ENCODE measurements at places on chromosomes 6 and 20.

- no peak for DNase-seq
Observed at GRCh38 chr6:36612101-36612625, 18.0 kb downstream of the SRSF3 start.

- DNase-seq = no peak
Observed at GRCh38 chr6:162226803-162227202, 500.8 kb downstream of the PRKN start.

GRCh38 chr6:99151634-99152346 lies 197.7 kb downstream of the FAXC start:
- no peak for DNase-seq

DNA sequence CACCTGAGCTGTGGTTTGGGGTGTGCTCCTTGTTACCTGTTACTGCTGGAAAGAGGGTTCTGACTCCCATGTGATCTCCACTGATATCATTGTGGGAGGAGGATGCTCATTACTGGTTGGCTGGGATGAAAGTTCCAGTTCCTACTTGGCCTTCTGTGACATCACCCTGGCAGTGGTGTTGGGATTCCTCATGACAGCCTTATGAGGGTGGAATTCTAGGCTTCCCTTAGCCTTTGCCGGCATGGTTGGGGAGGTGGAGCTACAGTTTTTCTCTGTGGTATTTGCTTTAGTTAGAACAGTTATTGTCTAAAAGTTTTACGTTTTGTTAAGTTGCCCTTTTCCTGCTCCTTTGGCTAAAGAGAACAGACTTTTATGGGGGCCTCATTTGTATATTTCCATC lies 112.1 kb downstream of the AFG1L start:
- DNase-seq = no peak

- DNase-seq = no peak
Observed at GRCh38 chr6:36127462-36128016, 2.8 kb upstream of the MAPK13 start.

- DNase-seq = no peak
Observed at GRCh38 chr6:4212588-4212987, 77.2 kb upstream of the ECI2 start.

DNA sequence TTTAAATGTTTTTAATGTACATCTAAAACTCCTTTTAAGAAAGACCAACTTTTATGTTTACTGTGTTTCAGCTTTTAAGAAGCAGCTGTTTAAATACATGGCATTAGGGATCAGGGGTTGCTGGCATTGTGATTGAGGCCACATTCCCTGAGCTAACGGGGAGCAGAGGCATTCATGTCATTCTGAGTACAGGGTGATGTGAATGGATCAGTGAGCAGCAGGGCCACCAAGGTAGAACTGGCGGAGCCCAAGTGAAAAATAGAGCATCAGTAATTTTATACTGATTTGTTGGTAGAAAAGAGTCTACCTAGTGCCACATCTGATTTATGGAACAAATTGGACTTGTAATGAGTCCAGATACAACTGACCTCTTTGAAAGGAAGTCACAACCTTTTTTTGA lies 467.3 kb downstream of the ADGRB3 start:
- DNase-seq = no peak

DNA sequence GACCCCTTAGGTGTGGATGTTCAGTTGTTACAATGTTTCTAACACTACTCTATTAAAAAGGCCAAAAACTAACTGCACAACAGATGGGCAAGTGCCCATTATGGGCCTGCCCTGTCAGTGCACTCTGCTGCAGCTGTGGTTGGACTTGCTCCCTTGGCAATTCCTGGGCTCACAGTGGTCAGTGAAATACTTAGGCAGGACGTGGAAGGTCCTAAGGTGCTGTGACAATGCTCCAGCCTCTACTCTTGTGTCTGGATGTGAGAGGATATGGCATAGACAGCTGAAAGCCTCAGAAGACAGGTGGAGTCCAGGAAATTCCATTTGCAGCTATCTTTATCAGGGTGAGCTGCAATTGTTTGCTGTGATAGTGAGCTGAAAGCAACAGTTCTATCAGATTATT lies 136.5 kb upstream of the OLIG3 start:
- no peak for DNase-seq

DNA sequence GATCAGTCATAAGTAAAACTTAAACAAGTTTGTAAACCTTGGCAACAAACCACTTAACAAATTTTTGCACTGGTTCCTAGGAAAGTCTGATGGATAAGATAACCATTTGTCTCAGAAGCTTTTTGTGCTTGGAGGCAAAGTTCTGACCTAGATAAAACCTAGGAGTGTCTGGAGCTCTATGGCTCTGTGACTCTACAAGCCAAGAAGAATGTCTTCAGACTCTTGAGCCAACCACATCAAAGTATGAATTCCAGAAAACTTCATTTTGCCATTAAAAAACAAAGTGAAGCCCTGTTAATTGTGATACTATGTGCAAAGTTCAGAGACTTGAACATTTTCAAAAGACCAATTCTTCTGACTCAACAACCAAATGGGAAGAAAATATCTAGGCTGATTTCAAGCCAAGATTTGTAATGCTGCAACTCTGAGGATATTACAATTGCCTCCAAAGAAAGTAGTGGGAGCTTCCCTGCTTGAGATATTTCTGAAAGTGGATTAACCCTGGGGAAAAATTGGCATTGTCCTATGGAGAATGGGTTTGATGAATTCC lies 158.1 kb upstream of the FOXQ1 start:
- DNase-seq = no peak

DNA sequence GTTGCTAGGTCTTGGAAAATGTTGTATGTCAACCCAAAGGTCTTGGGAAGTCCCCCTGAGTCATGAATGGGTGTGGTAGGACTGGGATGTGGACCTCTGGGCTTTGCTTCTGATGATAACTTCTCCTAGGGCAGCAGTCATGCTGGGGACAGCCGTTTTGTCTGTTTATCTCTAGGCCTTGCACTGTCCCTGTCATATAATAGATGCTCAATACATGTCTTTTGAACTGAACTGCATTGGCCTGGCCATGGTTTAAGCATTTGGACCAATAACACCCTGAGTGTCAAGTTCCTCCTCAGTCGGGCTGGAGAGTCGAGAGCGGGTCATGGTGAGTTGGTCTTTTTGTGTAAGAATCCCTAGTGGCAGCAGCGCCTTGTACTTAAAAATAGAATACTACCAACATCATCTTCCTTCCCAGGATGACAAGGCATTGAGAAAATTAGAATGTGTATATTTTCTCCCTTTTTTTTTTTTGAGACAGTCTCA lies 43.1 kb downstream of the E2F3 start:
- DNase-seq = no peak

DNA sequence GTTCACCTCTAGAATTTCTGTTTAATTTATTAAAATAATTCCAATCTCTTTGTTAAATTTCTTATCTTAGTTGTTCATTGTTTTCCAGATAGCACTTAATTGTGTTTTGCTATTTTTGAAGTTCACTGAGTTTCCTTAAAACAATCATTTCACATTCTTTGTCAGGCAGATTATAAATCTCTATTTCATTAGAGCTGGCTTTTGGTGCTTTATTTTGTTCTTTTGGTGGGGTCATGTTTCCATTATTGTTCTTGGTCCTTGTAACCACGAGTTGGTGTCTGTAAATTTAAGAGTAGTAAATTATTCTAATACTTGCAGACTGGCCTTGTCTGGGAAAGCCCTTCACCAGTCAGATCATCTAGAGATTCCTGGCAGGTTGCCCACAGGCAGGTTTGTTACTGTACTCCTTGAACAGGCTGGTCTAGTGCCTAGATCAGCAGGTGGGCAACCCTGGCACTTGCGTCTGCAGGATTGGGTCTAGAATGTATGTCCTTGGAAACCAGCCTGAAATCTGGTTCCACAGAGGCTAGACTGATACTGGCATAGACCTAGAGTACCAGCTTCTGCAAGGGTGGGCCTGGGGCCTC lies 110.4 kb downstream of the ADGB start:
- no peak for DNase-seq

- no peak for DNase-seq
Observed at GRCh38 chr6:108489699-108490098, 71.0 kb upstream of the FOXO3 start.

DNA sequence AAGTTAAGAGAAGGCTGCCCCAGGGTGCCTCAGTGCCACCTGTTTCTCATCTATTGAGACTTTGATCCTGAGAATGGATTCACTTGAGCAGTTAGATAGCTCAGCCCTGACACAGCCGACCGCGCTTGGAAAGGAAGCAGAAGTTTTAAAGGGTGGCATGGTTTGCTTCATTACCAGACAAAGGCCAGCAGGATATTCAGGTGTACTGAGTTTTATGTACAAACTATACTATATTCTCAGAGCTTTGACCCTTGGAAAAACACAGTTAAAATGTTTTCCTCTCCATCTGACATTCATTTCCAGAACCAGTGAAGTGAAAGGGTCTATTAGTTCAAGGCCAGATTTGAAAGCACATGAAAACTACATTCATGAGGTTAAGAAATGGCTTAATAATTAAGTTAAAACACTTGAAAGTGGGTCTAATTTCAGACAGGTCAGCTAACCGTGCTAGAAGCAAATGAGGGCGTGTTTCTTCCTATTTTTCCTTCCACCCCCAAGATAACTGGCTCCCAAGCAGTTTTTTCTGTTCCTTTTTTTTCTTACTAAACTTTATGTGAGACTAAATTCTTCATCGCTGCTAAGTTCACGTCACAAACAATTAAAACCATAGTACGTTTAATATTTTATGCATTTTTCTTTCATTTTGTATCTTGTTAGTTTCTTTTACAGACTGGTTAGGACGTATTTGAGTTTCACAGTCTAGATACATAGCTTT lies 385.3 kb upstream of the SOX4 start:
- DNase-seq = no peak

- DNase-seq = no peak
Observed at GRCh38 chr6:152748843-152749242, 1.8 kb upstream of the VIP start.

GRCh38 chr6:46510651-46511050 lies 19.4 kb upstream of the RCAN2 start:
- DNase-seq = no peak

GRCh38 chr6:112113431-112113830 lies 26.0 kb downstream of the FAM229B start:
- DNase-seq = no peak

- DNase-seq = no peak
Observed at GRCh38 chr6:108243836-108244235, 17.0 kb downstream of the SNX3 start.

DNA sequence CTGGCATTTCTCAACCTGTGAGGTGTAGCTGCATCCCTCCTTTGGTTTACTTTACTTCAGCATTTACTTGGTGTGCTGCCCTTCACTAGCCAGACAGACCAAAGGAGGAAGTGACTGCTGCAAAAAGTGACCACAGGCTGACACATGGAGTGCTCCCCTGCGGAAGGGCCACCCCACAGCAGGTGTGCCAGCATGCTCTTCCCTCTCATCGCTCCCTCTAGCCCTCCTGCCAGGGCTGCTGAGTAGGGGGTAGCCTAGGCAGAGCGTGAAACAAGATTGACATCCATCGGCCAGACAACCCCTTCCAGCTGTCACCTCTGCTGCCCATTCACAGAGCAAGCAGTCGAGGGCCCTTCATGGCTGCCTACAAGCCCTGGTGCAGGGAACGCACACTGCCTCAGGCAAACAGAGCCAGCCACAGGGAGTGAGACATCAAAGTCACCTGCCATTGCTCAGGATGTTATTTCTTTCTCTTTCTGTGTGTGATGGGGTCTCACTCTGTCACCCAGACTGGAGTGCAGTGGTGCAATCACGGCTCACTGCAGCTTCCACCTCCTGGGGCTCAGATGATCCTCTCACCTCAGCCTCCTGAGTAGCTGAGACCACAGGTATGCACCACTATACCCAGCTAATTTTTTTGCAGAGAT lies 102.0 kb upstream of the RPS6KA2 start:
- DNase-seq = no peak

GRCh38 chr6:32761072-32761471 lies 2.3 kb downstream of the HLA-DQB2 start:
- no peak for DNase-seq

- no peak for DNase-seq
Observed at GRCh38 chr6:53869964-53870363, 75.2 kb downstream of the LRRC1 start.

GRCh38 chr6:113292646-113293422 lies 564.3 kb upstream of the MARCKS start:
- no peak for DNase-seq

DNA sequence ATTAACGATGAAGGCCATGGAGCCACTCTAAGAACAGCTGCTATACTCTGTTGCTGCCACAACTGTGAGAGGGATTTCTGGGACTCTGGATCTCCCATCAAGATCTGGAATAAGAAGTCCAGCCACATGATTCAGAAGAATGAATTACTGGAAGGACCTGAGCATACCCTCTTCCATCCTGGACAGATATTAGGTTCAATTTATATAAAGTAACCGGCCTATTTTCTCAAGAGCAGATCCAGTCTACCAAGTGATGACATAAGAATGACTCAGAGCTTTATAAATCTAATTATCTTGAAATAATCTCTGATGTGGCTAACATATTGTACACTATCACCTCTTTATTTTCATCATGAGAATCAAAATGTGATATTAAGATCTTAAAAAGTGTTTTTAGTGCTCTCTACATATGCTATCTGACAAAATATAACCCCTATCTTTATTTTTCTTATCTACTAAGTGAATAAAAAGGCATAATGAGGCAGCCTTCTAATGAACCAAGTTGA lies 45.1 kb downstream of the COL9A1 start:
- no peak for DNase-seq

DNA sequence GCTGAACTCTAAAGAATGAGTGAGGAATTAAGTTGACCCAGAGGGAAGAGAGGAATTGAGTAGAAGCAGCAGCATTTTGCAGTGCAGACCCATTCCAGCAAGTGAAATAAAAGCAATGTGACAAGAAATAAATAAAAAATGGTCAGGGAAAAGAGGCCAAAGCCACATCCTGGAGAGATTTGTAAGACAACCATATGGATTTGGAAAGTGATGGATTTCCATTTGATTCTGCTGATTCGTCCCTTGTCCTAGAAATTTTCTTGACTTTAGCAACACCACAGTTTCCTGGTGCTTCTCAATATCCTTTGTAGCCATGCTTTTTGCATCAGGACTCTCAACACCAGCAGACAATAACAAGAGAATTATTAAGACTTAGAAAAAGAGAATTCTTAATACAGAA lies 29.8 kb downstream of the ANKEF1 start:
- DNase-seq = no peak

DNA sequence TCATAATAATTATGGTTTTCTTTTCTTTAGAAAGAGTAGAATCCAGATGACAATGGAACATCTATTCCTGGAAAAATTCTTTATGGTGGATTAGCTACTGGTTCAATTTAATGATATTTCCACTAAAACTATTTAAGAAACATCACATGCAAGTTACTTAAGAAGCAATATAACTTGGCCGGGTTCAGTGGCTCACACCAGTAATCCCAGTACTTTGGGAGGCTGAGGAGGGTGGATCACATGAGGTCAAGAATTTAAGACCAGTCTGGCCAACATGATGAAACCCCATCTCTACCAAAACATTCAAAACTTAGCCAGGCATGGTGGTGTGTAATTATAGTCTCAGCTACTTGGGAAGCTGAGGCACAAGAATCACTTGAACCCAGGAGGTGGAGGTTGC lies 65.9 kb upstream of the SMLR1 start:
- DNase-seq = no peak

DNA sequence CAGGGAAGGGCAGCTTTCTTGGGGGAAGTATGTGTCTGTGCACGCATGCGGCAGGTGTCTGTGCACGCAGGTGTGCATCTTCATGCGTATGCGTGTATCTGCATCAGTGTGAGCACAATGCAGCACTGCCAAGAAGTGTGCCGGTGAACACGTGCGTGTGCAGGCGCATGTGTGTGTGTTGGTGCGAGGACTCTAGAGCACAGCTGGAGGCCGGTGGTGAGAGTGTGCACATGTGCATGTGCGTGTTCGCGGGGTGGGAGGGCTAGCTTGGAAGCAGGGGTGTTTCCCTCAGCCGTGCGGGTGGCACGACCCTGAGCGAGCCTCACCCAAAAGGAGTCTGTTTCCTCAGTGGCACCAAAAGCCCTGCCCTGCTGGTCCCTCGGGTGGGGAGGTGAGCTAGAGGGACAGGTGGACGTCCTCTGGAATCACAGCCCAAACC lies 7.5 kb downstream of the SLC17A9 start:
- no peak for DNase-seq

All from stimulated activated CD4-positive, alpha-beta T cell treated with anti-CD3 and anti-CD28 coated beads, TNF-alpha, amount 100 ng/mL, for 4 hours (primary cell).